ENCODE measurements at places on chromosomes 11 and 22.

DNA sequence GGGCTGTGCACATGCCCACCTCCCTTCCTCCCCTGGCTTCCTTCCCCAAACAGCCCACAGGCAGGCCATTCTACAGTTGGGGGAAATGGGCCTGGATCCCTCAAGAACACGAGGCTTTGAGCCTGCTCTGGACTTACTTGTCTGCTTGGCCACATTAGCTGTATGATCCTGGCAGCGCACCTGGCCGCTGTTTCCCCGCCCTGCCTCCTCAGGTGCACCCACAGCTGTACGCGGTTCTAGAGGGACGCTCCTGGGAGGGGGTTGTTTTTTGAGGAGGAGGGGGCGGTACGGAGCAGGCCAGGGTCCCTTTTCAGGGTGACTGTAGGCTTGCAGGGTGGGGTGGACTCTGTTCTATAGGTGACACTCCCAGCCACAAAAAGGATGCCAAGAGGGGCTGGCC is 11.5 kb upstream of the SUN2 start:
- H3K27me3 ChIP-seq = no peaks in the 10 kb centered on the region
- H3K27ac ChIP-seq = peak overlapping the region; percentile 25
- peaks cover 3% of the 10 kb centered on the region for H3K4me1 ChIP-seq
- no peaks in the 10 kb centered on the region for H3K36me3 ChIP-seq

- H3K4me3 ChIP-seq = no peak overlapping the region
- peaks cover 23% of the 10 kb centered on the region for H3K27me3 ChIP-seq
- H3K27ac ChIP-seq = no peak overlapping the region
- no peaks in the 10 kb centered on the region for H3K4me1 ChIP-seq
- peak; percentile 6 for DNase-seq
- H3K36me3 ChIP-seq = no peaks in the 10 kb centered on the region
Observed at GRCh38 chr11:111308140-111308539, 9.8 kb downstream of the POU2AF3 start.

GRCh38 chr11:100741866-100742625 is 55.0 kb downstream of the ARHGAP42 start:
- no peaks in the 10 kb centered on the region for H3K36me3 ChIP-seq
- no peaks in the 10 kb centered on the region for H3K27me3 ChIP-seq
- no peak overlapping the region for H3K27ac ChIP-seq
- no peaks in the 10 kb centered on the region for H3K4me1 ChIP-seq
- no peak overlapping the region for H3K4me3 ChIP-seq
- no peak for DNase-seq

DNA sequence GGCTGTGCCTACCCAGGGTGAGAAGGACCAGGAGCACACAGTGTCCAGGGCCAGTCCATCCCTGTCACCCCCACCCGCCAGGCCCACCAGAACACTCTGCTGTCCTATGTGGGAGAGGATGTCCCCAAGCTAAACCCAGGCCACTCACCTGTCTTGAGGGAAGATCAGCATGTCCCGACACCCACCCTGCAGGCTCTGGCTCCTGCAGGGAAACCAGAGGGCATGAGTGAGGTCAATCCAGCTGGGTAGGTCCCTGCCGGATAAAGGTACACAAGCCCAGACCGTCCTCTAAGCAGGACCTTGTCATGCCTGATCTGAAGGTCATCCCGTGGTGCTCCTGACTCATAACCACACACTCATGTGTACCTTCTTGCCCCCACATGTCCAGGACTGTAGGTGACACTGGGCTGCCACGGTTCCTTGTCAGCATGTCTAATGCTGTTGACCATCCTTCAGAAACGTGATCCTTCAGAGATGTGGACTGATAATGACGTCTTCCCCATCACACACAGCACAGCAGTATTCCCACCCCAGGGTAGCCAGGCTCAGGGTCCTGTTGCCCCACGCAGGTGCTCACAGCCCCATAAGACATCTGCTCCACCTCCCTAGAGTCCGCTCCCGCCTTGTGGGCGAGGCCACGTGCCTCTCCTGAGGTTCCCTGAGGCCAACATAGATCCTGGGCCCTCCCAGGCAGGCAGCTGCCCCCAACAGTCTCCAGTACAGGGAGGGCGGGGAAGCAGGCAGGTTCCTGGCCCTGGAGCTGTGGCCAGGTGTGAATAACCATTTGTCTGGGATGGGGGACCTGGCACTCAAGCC is 6.1 kb downstream of the ARVCF start:
- no peak overlapping the region for H3K4me3 ChIP-seq
- no peaks in the 10 kb centered on the region for H3K36me3 ChIP-seq
- peaks cover 5% of the 10 kb centered on the region for H3K4me1 ChIP-seq
- H3K27ac ChIP-seq = no peak overlapping the region

- peaks cover 6% of the 10 kb centered on the region for H3K36me3 ChIP-seq
- H3K27me3 ChIP-seq = peaks cover 3% of the 10 kb centered on the region
- peaks cover 5% of the 10 kb centered on the region for H3K4me1 ChIP-seq
- no peak overlapping the region for H3K27ac ChIP-seq
- H3K4me3 ChIP-seq = no peak overlapping the region
Observed at GRCh38 chr11:377174-377865, 8.0 kb downstream of the B4GALNT4 start.

DNA sequence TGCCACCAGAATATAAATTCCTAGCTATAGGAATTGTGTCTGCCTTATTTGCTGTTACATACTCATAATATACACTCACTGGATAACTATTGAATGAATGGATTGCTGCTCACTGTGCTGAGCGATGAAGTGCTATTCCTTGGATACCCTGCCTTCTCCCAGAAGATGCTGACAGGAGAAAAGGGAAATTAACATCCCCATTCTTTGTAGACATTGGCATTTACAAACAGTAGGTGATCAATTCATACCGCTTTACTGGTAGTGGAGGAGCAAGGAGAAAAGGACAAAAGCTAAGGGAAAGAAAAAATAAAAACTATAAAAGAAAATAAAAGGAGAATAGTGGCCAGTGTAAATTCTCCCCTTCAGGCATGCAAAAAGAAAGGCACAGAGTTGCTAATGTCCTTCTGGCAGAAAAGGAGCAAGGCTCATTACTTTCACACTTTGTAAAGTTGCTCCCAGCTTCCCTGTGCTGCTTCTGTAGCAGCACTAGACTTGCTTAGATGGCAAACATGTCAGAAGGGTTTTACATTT is 183.0 kb downstream of the LUZP2 start:
- H3K4me3 ChIP-seq = no peak overlapping the region
- DNase-seq = no peak
- H3K36me3 ChIP-seq = no peaks in the 10 kb centered on the region
- H3K27me3 ChIP-seq = no peaks in the 10 kb centered on the region
- H3K27ac ChIP-seq = no peak overlapping the region

GRCh38 chr11:113488931-113489351 is 13.7 kb upstream of the DRD2 start:
- no peak for DNase-seq
- no peaks in the 10 kb centered on the region for H3K4me1 ChIP-seq
- no peak overlapping the region for H3K4me3 ChIP-seq
- no peaks in the 10 kb centered on the region for H3K36me3 ChIP-seq
- H3K27me3 ChIP-seq = peaks cover 4% of the 10 kb centered on the region

Measured in activated CD8-positive, alpha-beta T cell treated with anti-CD3 and anti-CD28 coated beads, Interleukin-2, amount 10 ng/mL, durations not matched to agents 7 days and 5 days (primary cell).